ENCODE measurements at places on chromosomes 12 and 14.
A peak's percentile ranks its signal among the peaks of the same experiment; 100 is the strongest.

DNA sequence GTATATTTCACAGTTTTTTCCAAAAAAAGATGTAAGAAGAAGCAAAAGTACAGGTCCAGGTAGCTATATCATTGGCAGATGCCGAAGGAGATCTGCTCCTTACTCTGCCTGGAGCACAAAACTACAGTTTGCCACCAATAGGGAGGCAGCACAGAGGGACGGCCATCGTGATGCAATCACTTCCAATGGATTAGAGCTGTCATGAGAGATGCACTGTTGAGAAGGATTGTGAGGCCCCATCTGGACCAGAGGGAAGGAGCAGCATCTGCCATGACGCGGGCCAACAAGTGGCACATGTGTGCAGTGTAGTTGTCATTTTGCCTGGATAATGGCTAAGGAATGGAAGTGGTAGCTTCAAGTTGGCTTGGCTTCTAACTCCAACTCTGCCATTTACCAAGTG, 318.8 kb upstream of the FKBP4 start:
- no peak for DNase-seq

- no peak for DNase-seq
Measured at GRCh38 chr14:77339407-77339806, 18.6 kb downstream of the GSTZ1 start.

DNA sequence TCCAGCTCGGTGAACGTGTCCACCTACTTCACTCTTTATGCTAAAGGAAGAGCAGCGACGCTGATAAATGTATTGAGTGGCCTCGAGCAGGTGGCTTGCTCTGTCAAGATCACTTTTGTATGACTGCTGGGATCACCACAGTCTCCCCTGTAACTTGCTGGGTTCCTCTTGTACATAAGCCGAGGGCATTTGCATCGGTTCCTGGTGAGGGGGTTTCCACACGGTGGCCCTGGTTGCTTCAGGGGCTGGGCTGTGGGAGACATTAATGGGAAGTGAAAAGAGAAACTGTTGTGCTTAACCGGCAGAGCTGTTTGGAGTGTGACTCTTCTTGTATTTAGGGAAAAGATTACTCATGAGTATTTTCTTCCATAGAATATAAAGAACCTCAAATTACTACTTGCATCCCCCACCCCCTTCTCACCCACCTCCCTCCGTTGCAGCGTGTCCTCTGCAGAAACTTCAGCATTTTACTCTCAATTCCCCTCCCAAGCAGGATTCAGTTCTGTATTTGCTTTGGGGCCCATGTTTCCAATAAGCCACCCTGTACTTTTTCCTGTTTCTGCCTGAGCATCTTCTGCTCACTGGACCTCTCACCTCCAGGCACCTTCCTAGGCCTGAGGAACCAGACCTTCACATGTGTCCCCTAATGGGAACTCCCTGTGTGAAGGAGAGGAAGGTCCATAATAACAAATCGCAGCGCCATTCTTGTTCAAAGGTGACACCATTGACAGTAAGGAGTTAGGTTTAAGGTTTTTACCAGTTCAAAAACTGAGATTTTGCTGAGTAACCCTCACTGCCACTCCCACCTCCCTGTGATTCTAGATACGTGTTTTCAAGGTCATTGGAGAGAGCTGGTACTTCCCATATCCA, 187.0 kb downstream of the ETV6 start:
- DNase-seq, result peak; percentile 50

- no peak for DNase-seq
Measured at GRCh38 chr14:22179190-22179589, 409.8 kb downstream of the DAD1 start.

- no peak for DNase-seq
Measured at GRCh38 chr14:22837114-22837749, 847 bp downstream of the MMP14 start.

- no peak for DNase-seq
Measured at GRCh38 chr12:50751948-50752721, 11.8 kb upstream of the ATF1 start.

- DNase-seq, result no peak
Measured at GRCh38 chr14:32129124-32129523, 52.0 kb downstream of the ARHGAP5 start.

DNA sequence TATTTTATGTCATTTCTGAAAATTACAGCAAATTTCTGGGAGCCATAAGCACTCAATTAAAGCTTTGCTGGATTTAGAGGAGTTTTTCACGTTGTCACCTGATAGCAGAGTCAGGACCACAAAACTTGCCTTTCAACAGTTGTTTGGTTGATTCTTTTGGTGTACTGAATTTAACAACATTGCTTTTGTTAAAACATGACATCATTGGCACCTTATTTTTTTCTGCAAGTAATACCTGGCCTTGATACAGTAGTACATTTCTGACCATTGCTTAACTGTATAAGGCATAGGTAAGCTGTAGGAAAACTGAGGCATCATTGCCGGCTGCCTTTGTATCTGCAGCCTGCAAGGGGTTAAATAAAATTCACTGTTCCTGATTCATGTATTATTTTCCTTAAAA, 4.5 kb upstream of the BCL11B start:
- no peak for DNase-seq

DNA sequence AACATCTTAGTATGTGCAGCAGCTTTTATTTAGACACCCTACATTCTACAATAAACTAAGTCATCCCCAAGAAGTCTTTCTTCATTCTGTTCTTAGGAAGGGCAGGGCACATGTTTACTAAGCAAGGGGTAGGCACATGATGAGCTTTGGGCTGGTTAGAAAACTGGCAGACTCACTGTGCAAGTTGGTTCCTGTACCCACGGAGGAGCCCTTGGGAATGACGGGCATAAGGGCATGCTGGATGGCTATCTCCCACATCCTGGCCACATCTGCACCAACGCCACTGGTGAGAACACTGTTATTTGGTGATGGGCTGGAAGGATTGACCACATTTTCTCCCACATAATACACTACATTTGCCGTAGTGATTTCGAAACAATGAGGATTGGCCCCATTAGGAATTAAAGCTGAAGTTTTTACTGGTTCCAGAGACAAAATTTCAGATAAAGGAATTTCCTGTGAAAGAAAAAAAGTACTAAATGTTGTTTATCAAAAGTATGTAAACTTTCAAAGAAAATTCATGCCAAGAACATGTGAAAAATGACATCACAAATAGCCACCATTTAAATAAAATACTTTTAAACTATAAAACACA, 297.0 kb downstream of the PRKD1 start:
- no peak for DNase-seq

GRCh38 chr12:50685641-50686040, 78.3 kb upstream of the ATF1 start:
- no peak for DNase-seq

All from CD4-positive, alpha-beta T cell treated with Interleukin-10 for 1 hour (primary cell).